ENCODE measurements at places on chromosomes 7 and 10.

DNA sequence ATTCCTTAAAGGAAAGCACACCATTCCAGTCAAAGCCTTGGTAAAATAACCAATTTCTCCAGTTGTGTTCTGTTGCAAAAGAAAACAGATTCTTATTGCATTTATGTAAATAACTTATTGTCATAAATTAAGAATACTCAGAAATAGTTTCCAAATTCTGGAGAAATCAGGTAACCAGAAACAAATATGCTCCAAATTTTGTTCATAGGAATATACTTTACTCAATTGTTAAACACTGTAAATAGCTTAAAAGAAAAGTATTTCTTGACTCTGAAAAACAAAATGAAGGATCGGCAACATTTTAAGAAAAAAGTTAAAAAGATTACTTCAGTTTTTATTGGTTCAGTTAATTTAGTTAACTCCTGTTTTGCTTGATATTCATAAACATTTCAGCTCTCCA lies 67.1 kb upstream of the PIK3CG start:
- DNase-seq: no peak

- DNase-seq: peak; percentile 35
Measured at GRCh38 chr7:48734695-48735406, 189.5 kb upstream of the CDC14C start.

DNA sequence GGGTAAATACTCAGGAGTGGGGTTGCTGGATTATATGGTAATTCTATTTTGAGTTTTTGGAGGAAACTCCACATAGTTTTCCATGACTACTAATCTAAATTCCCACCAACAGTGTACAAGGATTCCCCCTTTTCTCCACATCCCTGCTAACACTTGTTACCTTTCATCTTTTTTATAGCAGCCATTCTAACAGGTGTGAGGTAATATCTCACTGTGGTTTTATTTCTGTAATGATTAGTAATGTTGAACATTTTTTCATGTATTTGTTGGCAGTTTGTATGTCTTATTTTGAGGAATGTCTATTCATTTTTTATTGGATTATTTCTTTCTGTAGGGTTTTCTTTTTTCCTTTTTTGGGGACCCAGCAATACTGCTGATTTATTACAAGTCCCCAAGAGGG lies 14.9 kb downstream of the TAF3 start:
- no peak for DNase-seq

- no peak for DNase-seq
Measured at GRCh38 chr10:4981722-4982471, 18.7 kb downstream of the AKR1C1 start.

DNA sequence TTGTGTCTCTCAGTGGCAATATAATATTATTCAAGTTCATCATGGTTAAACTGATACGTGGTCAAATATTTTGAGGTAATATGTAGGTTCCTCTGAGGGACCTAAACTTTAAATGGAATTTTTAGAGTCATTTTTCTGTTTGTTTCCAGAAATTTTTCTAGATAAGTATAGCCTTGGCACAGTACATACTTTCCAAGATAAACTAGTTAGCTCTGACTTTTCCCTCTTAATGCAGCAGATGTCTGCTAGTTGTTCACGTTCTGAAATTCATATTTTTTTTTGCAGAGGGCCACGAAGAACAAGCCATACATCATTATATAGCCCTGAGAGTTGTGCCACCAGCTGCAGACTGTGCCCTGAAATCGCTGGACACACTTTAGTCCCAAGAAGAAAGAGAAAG lies 61.6 kb downstream of the A1CF start:
- no peak for DNase-seq

DNA sequence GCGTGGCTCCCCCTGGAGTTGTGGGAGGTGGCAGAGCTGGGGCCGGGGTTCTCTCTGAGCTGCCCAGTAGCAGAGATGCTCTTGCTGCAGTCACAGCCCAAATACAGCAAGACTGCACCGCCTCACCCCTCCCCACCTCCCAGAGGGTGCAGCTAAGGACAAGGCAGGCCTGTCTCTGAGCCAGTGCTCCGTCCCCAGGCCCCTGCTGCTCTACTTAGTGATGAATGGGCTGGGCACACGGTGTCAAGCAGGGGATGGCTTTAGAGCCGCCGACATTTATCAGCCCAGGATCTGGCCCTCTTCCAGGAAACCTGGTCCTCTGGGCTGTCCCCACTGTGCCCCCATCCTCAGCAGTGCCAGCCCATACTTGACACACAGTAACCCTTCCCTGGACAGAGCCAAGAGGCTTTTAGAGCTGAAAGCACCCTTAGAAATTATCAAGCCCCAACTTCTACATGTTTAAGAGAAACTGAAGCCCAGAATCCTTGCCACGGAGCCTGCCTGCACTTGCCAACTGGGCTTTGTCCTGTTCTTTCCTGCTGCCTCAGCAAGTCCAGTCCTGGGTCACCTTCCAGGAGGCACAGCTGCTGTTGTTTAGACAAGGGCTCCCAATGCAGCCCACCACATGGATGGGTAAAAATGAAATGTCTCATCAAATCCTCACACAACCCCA lies 137.1 kb upstream of the UNC5B start:
- DNase-seq: no peak

DNA sequence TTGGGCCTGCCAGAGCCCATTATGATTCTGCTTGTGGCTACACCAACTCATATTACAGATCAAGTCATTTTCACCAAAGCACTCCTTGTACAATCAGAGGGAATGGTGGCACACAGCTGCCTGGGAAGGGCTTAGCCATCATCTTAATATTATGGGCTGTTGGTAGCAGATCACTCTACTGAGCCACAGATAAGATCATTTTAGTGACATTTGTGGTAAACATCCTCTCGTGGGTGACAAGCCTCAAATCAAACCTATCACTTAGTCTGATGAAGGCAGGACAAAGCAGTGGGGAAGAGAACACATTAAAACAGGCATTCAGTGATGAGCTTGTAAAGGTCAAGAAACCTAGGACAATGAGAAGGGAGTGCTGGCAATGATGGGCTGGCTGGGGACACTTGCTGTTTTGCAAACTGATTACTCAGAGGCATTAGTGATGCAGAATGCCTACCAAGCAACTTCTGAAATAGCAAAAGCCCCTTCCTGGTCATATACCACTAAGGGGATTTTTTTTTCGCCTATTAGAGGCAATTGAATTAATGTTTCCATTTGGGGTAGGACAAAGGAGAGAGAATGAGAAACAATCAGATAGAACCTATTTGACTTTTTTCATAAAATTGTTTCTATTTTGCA lies 137.5 kb upstream of the WDR11 start:
- no peak for DNase-seq

GRCh38 chr10:17286562-17287550 lies 58.8 kb downstream of the VIM start:
- DNase-seq: no peak

GRCh38 chr10:115856580-115856979 lies 416.4 kb downstream of the GFRA1 start:
- no peak for DNase-seq

DNA sequence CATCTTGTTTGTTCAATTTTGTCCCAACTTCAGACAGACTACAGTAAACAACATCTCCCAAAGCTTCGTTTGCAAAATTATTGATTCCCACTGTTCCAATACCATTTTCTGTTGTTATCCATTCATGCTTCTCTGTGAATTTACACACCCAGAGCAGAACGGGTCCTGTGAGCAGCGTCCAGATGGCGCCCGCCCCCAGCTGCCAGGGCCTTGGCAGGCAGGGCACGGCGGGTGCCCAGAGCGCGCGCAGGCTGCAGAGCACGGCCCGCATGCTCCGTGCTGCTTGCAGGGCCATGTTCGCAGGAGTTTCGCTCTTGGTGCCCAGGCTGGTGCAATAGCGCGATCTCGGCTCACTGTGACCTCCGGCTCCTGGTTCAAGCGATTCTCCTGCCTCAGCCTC lies 32.5 kb upstream of the SEPTIN7 start:
- DNase-seq: no peak

Measured in NCI-H748 treated with DMSO at 0.1 percent for 48 hours (cell line).